ENCODE measurements at places on chromosomes 7 and 10. TPM values are rescaled to one million over a fixed set of nuclear protein-coding genes. Genes with fewer than 3 reads are reported as not detected.

ATG9B gene
- 0.14 TPM for total RNA-seq

DPP6 gene
- total RNA-seq = not detected

SLC25A28 gene
- total RNA-seq = 29.2 TPM

MINDY4 gene
- 3.4 TPM for total RNA-seq

STX1A gene
- total RNA-seq = 60.0 TPM

ZNF425 gene
- 1.0 TPM for total RNA-seq

CTBP2 gene
- total RNA-seq = 102 TPM

SYT15B gene
- total RNA-seq = 3.6 TPM

CCDC172 gene
- not detected for total RNA-seq

ARL3 gene
- total RNA-seq = 13.9 TPM

HOXA11 gene
- total RNA-seq = 0.65 TPM

GPR158 gene
- total RNA-seq = 0.06 TPM

COMTD1 gene
- 46.1 TPM for total RNA-seq

POU6F2 gene
- not detected for total RNA-seq

SDK1 gene
- 0.46 TPM for total RNA-seq

EN2 gene
- 1.0 TPM for total RNA-seq

CRHR2 gene
- not detected for total RNA-seq

SDHAF3 gene
- 16.6 TPM for total RNA-seq

DCLRE1C gene
- total RNA-seq = 4.4 TPM

TAS2R41 gene
- not detected for total RNA-seq

Data from A549 treated with DMSO at 1 μM for 4 hours (cell line).